Common myeloid progenitor, CD34-positive (primary cell): ENCODE measurements at places on chromosomes 2 and 18.

GRCh38 chr2:189391201-189391600 is 50.1 kb upstream of the WDR75 start:
- no peak for DNase-seq

- DNase-seq: peak; percentile 52
Measured at GRCh38 chr18:14086458-14087231, 45.6 kb downstream of the ZNF519 start.

DNA sequence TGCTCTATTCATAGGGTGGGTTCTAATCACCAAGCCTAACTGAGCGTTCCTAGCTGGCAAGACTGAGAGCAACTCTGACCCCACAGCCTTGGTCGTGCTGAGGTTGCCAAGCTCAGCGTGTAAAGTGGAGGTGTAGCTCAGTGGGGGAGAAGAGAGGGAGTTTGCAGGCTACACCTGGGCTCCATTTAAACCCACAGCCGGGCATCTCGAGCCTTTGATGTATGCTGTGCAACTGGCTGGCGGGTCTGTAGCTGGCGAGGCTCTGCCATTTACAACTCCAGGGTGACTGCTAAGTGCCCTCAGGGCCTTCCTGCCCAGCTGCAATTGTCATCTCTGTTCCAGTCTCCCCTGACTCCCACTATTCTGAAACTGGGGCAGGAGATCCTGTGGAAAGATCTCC is 20.0 kb upstream of the CHRNA1 start:
- no peak for DNase-seq

- DNase-seq: no peak
Measured at GRCh38 chr18:75407468-75408437, 19.8 kb downstream of the SMIM21 start.

DNA sequence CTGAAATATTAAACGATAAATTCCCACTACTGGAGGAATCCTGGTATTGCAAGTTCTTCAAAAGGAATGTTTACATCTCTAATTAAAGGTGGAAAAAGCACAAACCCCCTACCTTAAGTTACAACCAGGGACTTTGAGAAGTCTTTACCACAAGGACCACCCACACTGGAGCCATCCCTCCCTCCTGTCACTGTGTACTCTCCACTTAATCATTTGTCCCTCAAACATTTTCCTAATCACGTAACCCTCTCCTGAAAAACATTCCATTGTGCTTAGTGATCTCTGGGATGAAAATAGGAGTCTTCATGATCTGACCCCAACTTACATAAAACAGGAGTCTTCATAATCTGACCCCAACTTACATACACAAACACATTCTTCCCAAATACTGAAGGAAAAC is 85.7 kb downstream of the SUCLG1 start:
- DNase-seq: no peak

GRCh38 chr18:45650321-45650720 is 35.0 kb downstream of the SLC14A2 start:
- DNase-seq: no peak

- no peak for DNase-seq
Measured at GRCh38 chr2:171952276-171952675, 30.0 kb downstream of the HAT1 start.

DNA sequence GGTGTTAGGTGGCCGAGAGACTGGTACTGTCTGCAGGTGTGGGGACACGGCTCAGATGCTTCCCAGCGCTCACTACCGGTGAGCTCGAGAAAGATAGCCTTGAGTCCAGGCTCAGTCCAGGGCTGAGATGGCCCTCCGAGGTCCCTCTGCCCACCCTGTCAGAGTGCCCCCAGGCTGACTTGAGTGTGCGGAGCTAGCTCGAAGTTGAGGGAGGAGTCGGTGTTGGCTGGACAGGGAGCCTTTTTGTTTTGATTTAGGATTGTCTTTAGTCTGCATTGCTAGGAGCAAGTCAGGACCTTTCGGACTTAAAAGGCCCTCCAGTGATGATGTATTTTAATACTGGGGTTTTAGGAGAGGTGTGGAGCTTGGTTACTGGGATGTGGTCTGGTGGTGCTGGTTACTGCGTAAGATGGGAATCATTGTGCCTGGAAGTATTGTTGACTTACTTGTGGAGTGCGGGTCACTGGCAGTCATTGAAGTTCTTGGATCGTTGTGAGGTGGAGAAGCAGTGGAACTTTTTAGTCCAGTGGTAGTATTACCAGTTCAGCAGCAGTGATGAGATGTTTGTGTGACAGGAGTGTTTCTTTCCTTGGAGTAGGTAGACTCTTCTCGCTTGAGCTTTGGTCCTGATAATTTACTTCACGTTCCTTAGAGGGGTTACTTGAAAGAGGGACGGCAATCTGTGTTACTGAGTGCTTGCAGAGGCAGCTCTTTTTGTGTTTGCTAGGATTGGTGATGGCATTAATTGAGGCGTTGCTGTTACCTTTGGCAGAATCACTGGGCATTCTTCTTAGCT is 633 bp downstream of the KIAA1328 start:
- DNase-seq: no peak

DNA sequence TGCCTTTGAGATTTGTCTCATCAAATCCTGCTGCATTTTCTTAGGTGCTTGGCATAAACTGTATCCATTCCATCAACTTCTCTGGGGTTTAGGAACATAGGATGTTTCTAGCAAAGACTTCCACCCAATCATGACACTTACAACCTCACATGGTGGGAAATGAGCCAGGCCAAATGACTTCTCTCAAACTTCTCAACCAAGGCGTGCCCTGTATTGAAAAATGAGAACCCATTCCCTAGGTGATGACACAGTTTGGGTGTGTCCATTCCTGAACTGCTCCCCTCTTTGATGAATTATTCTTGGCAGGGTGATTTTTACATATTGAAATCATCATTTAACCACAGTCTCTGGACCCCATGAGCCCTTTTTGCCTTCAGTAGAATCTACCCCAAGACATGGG is 161.1 kb downstream of the EN1 start:
- DNase-seq: no peak

GRCh38 chr2:132519566-132519965 is 103.0 kb downstream of the GPR39 start:
- no peak for DNase-seq

DNA sequence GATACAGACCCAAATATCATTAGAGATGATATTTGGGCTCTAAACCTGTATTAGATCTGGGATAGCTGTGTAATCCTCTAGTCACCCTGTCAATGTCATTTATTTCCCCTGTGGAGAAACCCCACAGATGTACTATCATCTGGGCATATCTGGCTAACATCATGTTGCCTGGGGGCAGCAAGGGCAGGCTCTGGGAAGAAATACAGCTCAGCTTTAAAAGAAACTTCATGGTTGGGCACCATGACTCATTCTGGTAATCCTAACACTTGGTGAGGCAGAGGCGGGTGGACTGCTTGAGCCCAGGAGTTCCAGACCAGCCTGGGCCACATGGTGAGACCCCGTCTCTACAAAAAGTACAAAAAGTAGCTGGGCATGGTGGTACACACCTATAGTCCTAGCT is 282.5 kb downstream of the SLC8A1 start:
- DNase-seq: no peak

DNA sequence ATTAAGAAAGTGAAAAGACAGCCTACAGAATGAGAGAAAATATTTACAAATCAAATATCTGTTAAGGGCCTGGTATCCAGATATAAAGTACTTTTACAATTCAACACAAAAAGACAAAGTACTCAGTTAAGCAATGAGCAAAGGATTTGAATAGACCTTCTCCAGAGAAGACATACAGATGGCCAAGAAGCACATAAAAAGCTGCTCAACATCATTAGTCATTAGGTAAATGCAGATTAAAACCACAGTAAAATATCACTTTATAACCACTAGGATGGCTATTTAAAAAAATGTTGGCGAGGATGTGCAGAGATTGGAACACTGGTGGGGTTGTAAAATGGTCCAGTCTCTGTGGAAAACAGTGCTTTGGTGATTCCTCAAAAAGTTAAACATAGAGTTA is 38.9 kb downstream of the RAB31 start:
- DNase-seq: no peak

DNA sequence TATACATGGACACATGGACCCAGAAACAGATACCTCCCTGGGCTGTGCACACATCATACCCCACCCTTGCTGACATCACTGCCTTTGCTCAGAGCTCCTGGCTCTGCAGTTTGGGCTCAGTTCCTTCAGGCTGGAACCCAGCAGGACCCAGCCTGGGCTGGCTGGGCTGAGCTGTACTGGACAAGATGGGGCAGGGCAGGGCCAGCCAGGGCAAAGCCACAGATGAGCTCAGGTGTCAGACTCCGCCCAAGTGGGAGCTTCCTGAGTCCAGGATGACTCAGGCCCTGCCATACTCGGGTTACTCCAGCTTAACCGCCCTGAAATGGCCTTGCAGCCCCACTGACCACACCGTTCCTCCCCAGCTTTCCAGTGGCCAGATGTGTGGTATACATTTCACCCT is 284.9 kb downstream of the OSR1 start:
- DNase-seq: no peak

- DNase-seq: no peak
Measured at GRCh38 chr2:88296247-88296646, 126.1 kb downstream of the THNSL2 start.

- DNase-seq: no peak
Measured at GRCh38 chr18:34863702-34864101, 153.6 kb downstream of the DTNA start.

GRCh38 chr2:10297959-10298531 is 4.7 kb upstream of the HPCAL1 start:
- DNase-seq: peak; percentile 77

GRCh38 chr18:73626859-73627258 is 520.8 kb downstream of the FBXO15 start:
- no peak for DNase-seq
